Airway epithelial cell (primary cell): ENCODE measurements at places on chromosomes 4 and X. TPM values are rescaled to one million over a fixed set of nuclear protein-coding genes. Genes with fewer than 3 reads are reported as not detected.

Gene HSFX1
- 0.05 and 0.85 TPM in 2 replicates for total RNA-seq

Gene CXCR3
- total RNA-seq: not detected in 2 replicates

Gene AFF2
- 0.07 and 0.37 TPM in 2 replicates for total RNA-seq

Gene HDAC8
- total RNA-seq: 18.1 and 26.2 TPM in 2 replicates

Gene NIPAL1
- 9.6 and 13.0 TPM in 2 replicates for total RNA-seq

Gene HSFX4
- total RNA-seq: not detected in 2 replicates

Gene DDIT4L
- total RNA-seq: 0.07 and 0.14 TPM in 2 replicates

Gene IL13RA2
- total RNA-seq: 0.28 and 0.65 TPM in 2 replicates

Gene DMP1
- not detected in 2 replicates for total RNA-seq

Gene POLN
- 0.37 and 1.1 TPM in 2 replicates for total RNA-seq

Gene CHRNA9
- total RNA-seq: not detected in 2 replicates

Gene AMTN
- total RNA-seq: 0.21 TPM in 1 of 2 replicates, not detected in the other

Gene C4orf17
- total RNA-seq: not detected in 2 replicates

Gene SMARCA5
- total RNA-seq: 28.0 and 33.4 TPM in 2 replicates

Gene LCORL
- total RNA-seq: 9.6 and 13.3 TPM in 2 replicates

Gene ADH7
- total RNA-seq: 13.6 and 14.7 TPM in 2 replicates

Gene ZGRF1
- total RNA-seq: 5.6 and 6.7 TPM in 2 replicates

Gene AP1S2
- 6.3 and 12.9 TPM in 2 replicates for total RNA-seq

Gene SERPINA7
- not detected in 2 replicates for total RNA-seq

Gene NOA1
- 27.1 and 29.0 TPM in 2 replicates for total RNA-seq

Gene FAM184B
- total RNA-seq: not detected in 2 replicates

Gene FGD1
- 10.0 and 14.1 TPM in 2 replicates for total RNA-seq

Gene TKTL1
- total RNA-seq: not detected in 2 replicates

Gene SLC34A2
- 0.09 and 0.21 TPM in 2 replicates for total RNA-seq

Gene PRR27
- not detected in 2 replicates for total RNA-seq

Gene SPIN2A
- 0.07 TPM in 1 of 2 replicates, not detected in the other for total RNA-seq

Gene CCDC120
- 6.3 and 11.5 TPM in 2 replicates for total RNA-seq

Gene EMD
- 50.6 and 72.9 TPM in 2 replicates for total RNA-seq

Gene F8A3
- total RNA-seq: 0.33 and 5.3 TPM in 2 replicates

Gene DOK7
- total RNA-seq: 3.4 and 3.6 TPM in 2 replicates

Gene FAM200B
- total RNA-seq: 18.8 and 37.8 TPM in 2 replicates

Gene NPY1R
- total RNA-seq: not detected in 2 replicates

Gene TMEM33
- total RNA-seq: 40.9 and 66.1 TPM in 2 replicates

Gene EMCN
- not detected in 2 replicates for total RNA-seq

Gene CLCN4
- 1.5 and 2.4 TPM in 2 replicates for total RNA-seq

Gene ATP6AP2
- 81.2 and 91.3 TPM in 2 replicates for total RNA-seq

Gene VCX2
- not detected in 2 replicates for total RNA-seq

Gene TMPRSS11D
- 1.8 and 1.9 TPM in 2 replicates for total RNA-seq

Gene PHEX
- 1.2 and 2.4 TPM in 2 replicates for total RNA-seq

Gene GAR1
- total RNA-seq: 11.2 and 12.5 TPM in 2 replicates

Gene ADH1B
- not detected in 2 replicates for total RNA-seq

Gene DNAAF6
- not detected in 2 replicates for total RNA-seq

Gene SUPT20HL1
- total RNA-seq: not detected in 2 replicates

Gene LRRC66
- total RNA-seq: not detected in 2 replicates

Gene PLRG1
- total RNA-seq: 53.6 and 60.6 TPM in 2 replicates

Gene NAP1L3
- 0.19 TPM in 1 of 2 replicates, not detected in the other for total RNA-seq

Gene MAGEA11
- not detected in 2 replicates for total RNA-seq

Gene IL1RAPL2
- total RNA-seq: not detected in 2 replicates

Gene IL3RA
- total RNA-seq: not detected in 2 replicates

Gene GCNA
- 0.35 and 1.6 TPM in 2 replicates for total RNA-seq

Gene LONRF3
- total RNA-seq: not detected in 2 replicates

Gene ARMCX5
- total RNA-seq: 4.9 and 9.7 TPM in 2 replicates

Gene UPF3B
- 3.4 and 4.5 TPM in 2 replicates for total RNA-seq
